ENCODE measurements at places on chromosomes 2 and 18. TPM values are rescaled to one million over a fixed set of nuclear protein-coding genes. Genes with fewer than 3 reads are reported as not detected.

Gene SKOR2
- not detected for total RNA-seq

Gene XDH
- total RNA-seq: 0.15 TPM

Gene TMEM169
- 0.42 TPM for total RNA-seq

Gene CXCR1
- not detected for total RNA-seq

Gene SERPINB4
- not detected for total RNA-seq

Gene ZNF532
- total RNA-seq: 11.6 TPM

Gene OR6B2
- not detected for total RNA-seq

Gene GYPC
- total RNA-seq: 0.66 TPM

Gene TAF1B
- total RNA-seq: 27.9 TPM

Gene PLCD4
- 0.64 TPM for total RNA-seq

Gene SLC40A1
- 1.5 TPM for total RNA-seq

Gene GPAT2
- total RNA-seq: 54.2 TPM

Gene ARMC9
- 16.4 TPM for total RNA-seq

Gene VPS54
- 12.4 TPM for total RNA-seq

GRCh38 chr18:46426021-46426678, 230.9 kb downstream of the LOXHD1 start:
- no peak overlapping the region for H3K27ac ChIP-seq
- no peaks in the 10 kb centered on the region for H3K36me3 ChIP-seq
- no peak overlapping the region for H3K4me3 ChIP-seq
- H3K27me3 ChIP-seq: no peaks in the 10 kb centered on the region

DNA sequence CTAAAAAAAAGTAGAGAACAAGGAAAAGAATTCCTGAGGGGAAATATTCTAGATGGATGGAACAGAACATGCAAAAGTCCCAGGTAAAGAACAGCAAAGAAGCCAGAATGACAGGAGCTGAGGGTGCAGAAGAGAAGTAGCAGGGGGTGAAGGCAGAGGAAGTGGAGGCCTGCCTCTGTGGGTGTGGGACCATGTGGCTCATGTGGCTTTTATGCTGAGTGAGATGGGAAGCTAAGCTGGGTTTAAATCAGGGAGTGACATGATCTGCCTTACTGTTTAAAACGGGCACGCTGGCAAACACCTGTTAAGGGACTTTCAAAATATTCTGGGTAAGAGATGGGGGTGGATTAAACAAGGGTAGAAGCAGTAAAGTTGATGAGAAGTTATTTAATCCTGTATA, 40.0 kb downstream of the GKN2 start:
- no peaks in the 10 kb centered on the region for H3K36me3 ChIP-seq
- H3K27me3 ChIP-seq: no peaks in the 10 kb centered on the region
- H3K4me1 ChIP-seq: peaks cover 17% of the 10 kb centered on the region
- no peak for DNase-seq
- H3K27ac ChIP-seq: no peak overlapping the region

DNA sequence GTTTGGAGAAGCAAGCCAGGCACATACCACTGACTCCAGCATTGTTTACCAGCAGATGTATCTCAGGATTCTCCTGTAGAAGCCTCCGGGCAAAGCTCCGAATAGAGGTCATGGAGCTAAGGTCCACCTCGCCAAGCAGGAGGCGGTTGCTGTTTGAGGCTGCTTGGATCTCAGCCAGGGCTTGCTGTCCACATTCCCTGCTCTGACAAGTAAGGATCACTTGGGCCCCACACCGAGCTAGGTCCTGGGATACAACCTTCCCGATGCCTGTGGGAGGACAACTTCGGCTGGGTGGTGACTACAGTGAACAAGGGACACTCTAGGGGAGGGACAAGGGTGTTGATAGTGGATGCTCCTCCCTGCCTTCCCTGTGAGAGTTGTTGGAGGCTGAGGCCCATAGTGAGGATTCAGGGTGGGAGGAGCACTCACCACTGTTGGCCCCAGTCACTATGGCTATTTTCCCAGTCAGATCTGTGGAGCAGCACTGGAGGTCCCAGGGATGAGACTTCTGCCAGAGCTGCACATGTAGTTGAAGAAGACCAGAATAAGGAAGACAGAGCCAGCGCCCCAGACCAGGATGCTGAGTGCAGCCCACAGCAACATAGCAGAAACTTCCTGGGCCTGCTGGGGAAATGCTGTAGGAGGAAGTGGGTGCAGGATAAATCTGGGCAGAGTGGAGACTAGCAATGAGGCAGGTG, 8.3 kb downstream of the C2orf81 start:
- DNase-seq: no peak
- no peak overlapping the region for H3K27ac ChIP-seq
- no peaks in the 10 kb centered on the region for H3K27me3 ChIP-seq
- no peaks in the 10 kb centered on the region for H3K4me1 ChIP-seq
- no peak overlapping the region for H3K4me3 ChIP-seq

DNA sequence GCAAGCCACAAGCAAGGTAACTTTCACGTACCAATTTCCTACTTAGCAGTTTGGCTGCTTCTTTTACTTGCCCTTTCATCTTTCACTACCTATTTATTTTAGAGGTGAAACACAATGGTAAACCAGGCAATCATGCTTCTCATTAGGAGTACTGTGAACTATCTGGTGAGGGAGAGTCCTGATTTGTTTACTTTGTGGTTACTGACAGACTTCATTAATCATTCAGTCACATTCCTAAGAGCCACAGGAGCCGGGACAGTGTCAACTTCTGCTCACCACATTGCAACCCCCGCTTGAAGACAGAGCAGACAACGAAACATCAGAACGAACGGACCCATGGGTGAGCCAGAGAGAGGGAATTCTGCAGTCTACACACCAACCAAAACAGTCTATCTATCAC, 28.8 kb downstream of the TUBB6 start:
- no peak for DNase-seq
- H3K4me3 ChIP-seq: no peak overlapping the region

DNA sequence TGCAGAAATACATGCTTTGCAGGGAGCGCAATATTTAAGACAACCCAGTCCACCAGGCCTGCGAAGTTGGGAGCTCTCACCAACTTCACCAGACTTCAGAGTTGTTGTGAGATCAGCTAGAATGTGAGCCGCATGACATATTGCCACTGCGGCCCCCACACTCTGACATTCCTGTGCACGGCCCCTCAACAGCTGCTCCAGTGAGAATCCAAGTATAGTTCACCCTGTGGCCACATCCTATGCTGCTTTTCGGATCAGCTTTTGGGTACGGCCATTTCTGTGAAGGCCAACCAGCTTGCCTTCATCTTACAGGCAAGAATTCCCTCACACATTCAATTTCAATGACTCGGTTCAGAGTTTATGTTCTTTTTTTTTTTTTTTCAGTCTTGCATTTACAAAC, 177.8 kb downstream of the SOX11 start:
- no peak for DNase-seq
- no peaks in the 10 kb centered on the region for H3K27me3 ChIP-seq
- H3K4me3 ChIP-seq: no peak overlapping the region
- no peaks in the 10 kb centered on the region for H3K36me3 ChIP-seq

- no peaks in the 10 kb centered on the region for H3K27me3 ChIP-seq
- no peaks in the 10 kb centered on the region for H3K4me1 ChIP-seq
- DNase-seq: no peak
- no peak overlapping the region for H3K27ac ChIP-seq
Measured at GRCh38 chr2:173280853-173281252, 73.8 kb upstream of the CDCA7 start.

DNA sequence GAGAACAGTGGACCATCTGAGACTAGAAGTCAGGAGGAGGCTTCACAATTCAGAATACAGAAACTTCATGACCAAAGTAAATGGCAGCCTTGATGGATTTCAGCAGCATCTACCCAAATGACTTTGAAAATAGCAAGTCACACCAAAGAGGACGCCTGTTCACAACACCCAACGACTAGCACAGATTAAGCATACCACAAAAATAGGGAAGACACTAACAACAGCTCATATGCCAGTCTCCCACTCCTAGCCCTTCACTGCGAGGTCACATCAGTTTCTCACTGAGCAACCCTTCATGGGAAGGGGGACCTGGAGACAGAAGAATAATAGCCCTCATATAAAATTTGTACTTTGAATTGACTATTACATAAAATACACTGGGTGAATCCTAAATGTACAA, 228.4 kb upstream of the SLC39A10 start:
- H3K4me3 ChIP-seq: no peak overlapping the region
- DNase-seq: no peak
- no peaks in the 10 kb centered on the region for H3K36me3 ChIP-seq
- H3K27ac ChIP-seq: no peak overlapping the region

- no peak overlapping the region for H3K4me3 ChIP-seq
- no peaks in the 10 kb centered on the region for H3K36me3 ChIP-seq
- no peak for DNase-seq
- no peak overlapping the region for H3K27ac ChIP-seq
- H3K4me1 ChIP-seq: peaks cover 36% of the 10 kb centered on the region
- no peaks in the 10 kb centered on the region for H3K27me3 ChIP-seq
Measured at GRCh38 chr2:52931660-52932059, 835.9 kb upstream of the CHAC2 start.

DNA sequence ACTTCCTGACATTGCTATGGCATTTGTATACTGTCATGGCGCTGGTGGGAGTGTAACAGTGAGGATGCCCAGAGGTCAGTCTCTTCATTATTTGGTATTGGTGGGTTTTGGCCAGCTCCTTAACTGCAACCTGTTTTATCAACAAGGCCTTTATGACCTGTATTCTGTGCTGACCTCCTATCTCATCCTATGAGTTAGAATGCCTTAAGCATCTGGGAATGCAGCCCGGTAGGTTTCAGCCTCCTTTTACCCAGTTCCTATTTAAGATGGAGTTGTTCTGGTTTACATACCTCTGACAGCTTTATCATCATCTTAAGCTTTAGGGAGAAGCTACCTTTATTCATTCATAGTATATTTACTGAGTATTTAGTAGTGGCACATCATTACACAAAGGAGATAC, 103.8 kb downstream of the RAPGEF4 start:
- no peak overlapping the region for H3K27ac ChIP-seq
- DNase-seq: no peak
- no peak overlapping the region for H3K4me3 ChIP-seq
- H3K27me3 ChIP-seq: no peaks in the 10 kb centered on the region

GRCh38 chr18:35713545-35713944, 132.0 kb downstream of the GALNT1 start:
- DNase-seq: no peak
- no peak overlapping the region for H3K27ac ChIP-seq
- no peak overlapping the region for H3K4me3 ChIP-seq
- no peaks in the 10 kb centered on the region for H3K4me1 ChIP-seq

DNA sequence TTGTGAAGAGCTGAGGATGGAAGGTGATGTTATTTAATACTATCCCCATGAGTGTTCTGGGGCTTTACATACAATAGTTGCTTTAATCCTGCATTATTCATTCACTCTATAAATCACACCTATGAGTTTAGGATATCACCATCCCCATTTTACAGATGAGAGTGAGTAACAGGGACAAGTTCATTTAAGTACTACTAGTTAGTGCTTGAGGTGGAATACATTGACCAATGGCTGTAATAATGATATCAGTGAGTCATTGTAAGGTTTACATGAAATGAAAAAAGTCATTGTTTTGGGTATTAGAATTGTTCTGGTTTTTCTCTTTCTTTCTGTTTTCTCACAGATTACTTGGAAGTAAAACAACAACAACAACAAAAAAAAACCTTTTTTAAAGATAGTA, 42.5 kb downstream of the TANC1 start:
- DNase-seq: no peak
- no peak overlapping the region for H3K4me3 ChIP-seq
- 0 out of 2 replicates have a peak, but pooled peaks cover 5% of the 10 kb centered on the region for H3K36me3 ChIP-seq
- no peaks in the 10 kb centered on the region for H3K4me1 ChIP-seq
- H3K27me3 ChIP-seq: no peaks in the 10 kb centered on the region
- H3K27ac ChIP-seq: no peak overlapping the region

DNA sequence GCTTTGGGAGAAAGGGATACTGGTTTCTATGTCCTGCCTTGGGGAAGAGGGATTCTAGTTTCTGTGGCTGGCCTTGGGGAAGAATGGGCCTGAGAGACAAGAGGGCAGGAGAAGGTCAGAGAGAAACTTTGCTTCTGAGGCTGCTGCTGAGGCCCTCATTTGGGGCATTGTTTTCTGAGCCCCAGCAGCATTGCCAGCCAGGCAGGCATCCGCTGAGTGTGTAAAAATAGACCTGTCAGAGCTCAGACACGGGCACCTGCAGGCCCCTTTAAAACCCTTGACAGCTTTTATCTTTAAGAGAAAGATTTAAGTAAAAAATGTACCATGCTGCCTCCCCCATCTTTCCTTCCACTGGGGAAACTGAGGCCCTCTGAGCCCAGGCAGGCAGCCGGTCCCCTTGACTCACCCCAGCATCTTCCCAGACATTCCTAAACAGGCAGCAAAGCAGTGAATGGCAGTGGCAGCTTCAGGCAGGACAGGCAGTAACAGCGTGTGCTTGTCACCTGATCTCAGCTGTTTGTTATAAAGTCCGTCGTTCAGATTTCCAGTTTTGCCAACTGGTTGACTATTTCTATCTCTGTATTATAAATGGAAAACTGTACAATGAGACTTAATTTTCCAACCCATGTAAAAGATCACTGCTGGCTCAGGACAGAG, 27.6 kb downstream of the MLPH start:
- H3K27ac ChIP-seq: no peak overlapping the region
- peaks cover 6% of the 10 kb centered on the region for H3K4me1 ChIP-seq
- DNase-seq: no peak
- peaks cover 13% of the 10 kb centered on the region for H3K36me3 ChIP-seq

DNA sequence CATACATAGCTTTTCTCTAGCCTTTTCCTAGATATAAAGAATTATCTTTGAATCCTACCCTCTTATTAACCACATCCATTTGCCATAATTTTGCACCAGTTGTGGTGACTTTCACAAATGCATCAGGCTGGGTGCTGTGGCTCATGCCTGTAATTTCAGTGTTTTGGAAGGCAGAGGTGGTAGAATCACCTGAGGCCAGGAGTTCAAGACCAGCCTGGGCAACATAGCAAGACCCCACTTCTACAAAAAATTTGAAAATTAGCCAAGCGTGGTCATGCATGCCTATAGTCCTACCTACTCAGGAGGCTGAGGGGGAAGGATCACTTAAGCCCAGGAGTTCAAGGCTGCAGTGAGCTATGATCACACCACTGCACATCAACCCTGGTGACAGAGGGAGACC, 672.4 kb upstream of the CHAC2 start:
- H3K27ac ChIP-seq: no peak overlapping the region
- H3K4me1 ChIP-seq: no peaks in the 10 kb centered on the region
- H3K4me3 ChIP-seq: no peak overlapping the region
- no peak for DNase-seq
- H3K36me3 ChIP-seq: no peaks in the 10 kb centered on the region

GRCh38 chr18:24799176-24799575, 338.7 kb downstream of the HRH4 start:
- no peaks in the 10 kb centered on the region for H3K4me1 ChIP-seq
- no peaks in the 10 kb centered on the region for H3K27me3 ChIP-seq
- DNase-seq: no peak
- H3K27ac ChIP-seq: no peak overlapping the region
- H3K36me3 ChIP-seq: no peaks in the 10 kb centered on the region
- H3K4me3 ChIP-seq: no peak overlapping the region

DNA sequence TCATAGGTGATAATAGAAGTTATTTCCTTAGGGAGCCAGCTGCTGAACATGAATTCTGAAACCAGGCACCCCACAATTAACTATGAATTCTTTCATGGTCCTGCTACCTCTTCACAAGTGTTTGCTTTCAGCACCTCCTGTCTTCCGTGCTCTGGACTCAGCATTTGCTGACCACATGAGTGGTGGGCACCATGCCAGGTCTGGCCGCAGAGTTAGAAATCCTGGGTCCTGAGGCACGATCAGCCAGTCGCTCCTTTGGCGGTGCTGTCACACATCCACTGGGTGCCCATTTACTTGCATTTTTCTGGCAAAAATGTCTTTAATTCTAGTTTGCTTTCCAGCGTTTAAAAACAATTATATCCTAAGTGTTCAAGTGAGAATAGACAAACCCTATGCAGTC, 196.4 kb upstream of the PXDN start:
- H3K36me3 ChIP-seq: no peaks in the 10 kb centered on the region
- H3K27ac ChIP-seq: no peak overlapping the region
- peaks cover 10% of the 10 kb centered on the region for H3K27me3 ChIP-seq
- no peak for DNase-seq
- H3K4me1 ChIP-seq: no peaks in the 10 kb centered on the region
